ENCODE measurements at places on chromosomes 5 and 9.

DNA sequence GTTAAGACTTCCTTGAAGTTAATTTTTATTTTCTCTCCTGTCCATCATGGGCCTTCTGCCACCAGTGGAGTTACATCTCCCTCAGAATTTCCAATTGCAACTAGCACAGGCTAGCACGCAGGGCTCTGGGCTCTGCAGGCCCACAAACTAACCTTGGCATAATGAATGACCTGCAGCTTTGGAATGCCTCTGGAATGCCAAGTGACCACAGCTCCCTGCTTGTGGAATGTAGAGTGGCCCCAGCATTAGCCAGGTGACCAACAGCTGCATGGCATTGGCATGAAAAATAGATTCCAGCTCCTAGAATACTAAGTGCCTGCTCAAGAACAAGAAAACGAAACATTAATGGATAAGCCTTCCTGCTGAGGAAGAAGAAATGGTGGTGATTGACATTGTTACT lies 726.1 kb downstream of the BRINP1 start:
- no peak for DNase-seq

- DNase-seq: no peak
These were observed 467.6 kb upstream of the ZNF608 start for GRCh38 chr5:125214080-125214479.

DNA sequence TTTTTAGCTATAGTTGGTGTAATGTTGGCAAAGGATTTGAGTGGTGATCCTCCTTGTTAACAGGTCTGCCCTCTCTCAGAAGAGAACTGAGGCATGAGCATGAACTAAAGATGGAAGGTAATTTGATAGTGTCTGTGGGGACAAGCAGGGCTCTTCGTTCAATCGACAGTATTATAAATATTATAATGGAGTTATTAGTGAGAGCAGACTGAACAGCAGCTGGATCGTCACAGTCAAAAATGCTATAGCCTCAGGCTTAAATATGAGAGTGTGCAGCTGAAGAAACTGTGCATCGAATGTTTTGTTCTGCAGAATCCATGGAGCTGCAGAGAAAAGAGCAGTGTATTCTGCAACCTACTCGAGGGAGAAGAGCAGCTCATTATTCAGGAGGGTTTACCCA lies 757.3 kb downstream of the DNAH5 start:
- no peak for DNase-seq

DNA sequence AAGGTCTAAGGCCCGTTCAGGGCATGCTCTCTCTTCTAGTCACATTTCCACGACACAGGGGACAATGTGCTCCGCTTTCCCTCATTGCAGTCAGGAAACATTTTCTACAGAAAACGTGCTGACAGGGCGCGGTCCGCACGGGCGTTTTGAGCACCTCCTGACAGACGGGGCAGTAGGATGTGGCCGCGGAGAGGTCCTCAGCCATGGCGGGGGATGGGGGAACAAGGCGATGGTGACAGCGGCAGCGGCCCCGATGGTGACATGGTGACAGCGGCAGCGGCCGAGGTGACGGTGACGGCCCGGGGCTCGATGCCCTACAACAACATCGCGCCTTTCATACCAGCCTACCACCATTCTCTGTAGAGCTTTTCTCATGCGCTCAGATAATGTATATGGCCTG lies 4.1 kb downstream of the PLPP1 start:
- no peak for DNase-seq

GRCh38 chr9:79152306-79152705 lies 419.5 kb upstream of the TLE4 start:
- DNase-seq: no peak

- DNase-seq: no peak
These were observed 150.8 kb upstream of the SLC44A1 start for GRCh38 chr9:105093685-105094084.

GRCh38 chr9:68705531-68706362 lies 707 bp downstream of the PIP5K1B start:
- DNase-seq: no peak
